ENCODE measurements at places on chromosomes 2 and 18. TPM values are rescaled to one million over a fixed set of nuclear protein-coding genes. Genes with fewer than 3 reads are reported as not detected.

DNA sequence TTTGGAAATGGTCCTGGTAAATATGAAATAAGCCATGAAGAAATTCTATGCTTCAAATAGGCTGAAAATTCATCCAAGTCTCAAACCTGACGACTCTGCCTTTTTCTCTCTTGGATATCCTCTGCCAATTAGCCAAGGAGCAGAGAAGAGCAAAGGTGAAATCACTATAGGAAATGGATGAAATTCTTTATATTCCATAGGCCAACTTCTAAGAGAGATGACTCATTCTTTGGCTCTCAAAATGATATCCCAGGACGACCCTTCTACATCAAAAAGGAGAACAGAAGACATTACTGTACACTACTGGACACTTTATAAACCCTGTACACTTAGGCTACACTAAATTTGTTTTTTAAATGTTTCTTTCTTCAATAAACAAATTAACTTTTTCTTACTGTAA lies 22.7 kb downstream of the PDE1A start:
- no peak for DNase-seq

DNA sequence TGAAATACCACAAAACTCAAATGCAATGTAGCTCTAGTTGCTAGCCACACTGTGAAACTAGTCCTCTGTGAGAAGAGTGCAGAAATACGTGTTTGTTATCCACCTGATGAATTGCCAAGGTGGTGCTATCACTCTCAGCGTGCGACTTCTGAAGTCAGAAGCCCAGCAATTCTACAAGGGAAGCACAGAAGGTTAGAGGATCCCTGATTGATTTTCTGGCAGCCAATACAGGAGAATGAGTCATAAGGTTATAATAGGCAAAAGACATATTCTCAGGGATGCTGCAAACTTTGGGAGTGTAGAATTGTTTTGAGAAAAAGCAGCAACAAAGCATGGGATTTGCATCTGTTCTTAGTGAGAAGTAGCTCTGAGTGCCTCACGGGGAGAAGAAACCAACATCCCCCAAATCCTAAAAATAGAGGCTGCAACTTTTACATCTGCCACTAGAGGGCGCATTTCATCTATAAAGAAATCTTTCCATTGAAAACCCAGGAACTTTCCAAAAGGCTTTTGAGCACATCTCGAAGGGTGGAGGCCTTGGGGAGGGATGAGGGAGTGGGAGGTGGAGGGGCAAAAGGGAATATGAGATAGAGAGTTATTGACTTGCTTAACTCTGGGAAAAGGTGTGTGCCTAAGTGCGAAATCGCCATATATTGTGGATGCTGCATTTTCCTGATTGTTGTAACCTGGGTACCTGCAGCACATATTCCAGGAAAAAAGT lies 78.0 kb downstream of the TMEM182 start:
- DNase-seq: peak; percentile 89

DNA sequence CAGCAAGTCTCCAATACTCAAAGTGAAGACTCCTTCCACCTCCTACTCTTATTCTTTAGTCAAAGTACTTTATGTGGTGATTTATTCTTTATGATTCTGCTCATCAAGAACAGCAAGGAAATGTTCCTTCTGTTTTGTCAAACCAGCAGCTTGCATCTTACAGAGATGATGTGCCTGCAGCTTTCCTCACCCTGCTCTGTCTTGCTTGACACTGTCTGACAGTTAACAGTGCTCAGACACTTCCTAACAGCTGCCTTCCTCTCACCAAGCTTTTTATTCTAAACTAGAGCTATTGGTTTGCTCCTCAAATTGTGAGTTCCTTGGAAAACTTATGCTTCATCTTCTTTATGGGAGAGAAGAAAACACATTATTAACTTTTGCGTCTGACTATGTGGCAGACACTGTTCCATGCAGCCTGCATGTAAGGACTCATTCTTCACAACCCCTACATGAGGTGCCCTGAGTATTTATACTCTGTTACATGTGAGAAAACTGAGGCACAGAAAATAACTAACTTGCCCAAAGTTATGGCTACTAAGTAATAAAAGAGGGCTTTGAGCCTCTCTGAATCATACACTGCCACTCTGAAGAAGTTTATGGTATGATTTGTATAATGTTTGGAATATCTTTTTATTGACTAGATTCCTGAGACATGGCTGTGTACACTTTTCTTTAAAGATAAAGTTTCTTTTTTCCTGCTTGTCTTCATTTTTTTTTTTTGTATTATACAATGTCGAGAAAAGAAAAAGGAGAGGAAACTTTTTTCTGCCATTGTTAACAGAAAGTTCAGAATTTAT lies 723.3 kb upstream of the DDX18 start:
- no peak for DNase-seq

The OSR1 gene
- total RNA-seq: not detected

The NT5DC4 gene
- total RNA-seq: not detected

DNA sequence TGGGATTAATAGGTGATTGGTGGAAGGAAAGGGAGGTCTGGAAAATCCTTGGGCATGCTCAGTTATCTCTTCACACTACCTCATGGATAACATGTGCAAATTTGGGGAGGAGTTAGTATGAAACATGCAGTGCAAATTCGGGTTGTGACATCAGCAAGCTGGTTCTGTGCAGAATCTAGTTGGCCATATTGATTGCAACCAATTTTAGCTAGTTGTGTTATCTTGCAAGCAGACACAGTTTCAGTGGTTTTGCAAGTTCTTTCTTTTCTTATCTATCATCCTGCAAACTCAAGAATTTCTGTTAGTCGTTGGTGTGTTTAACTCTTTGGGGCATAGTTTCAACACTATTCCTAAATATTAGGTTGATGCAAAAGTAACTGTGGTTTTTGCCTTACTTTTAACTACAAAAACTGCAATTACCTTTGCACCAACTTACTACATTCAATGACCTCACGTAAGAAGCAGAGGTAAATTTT lies 135.4 kb downstream of the PTH2R start:
- DNase-seq: no peak

- DNase-seq: peak; percentile 33
Measured at GRCh38 chr2:98903767-98904485, 32.1 kb downstream of the CRACDL start.

GRCh38 chr2:41917587-41917986 lies 130.2 kb upstream of the PKDCC start:
- no peak for DNase-seq

The CTAGE1 gene
- not detected for total RNA-seq

DNA sequence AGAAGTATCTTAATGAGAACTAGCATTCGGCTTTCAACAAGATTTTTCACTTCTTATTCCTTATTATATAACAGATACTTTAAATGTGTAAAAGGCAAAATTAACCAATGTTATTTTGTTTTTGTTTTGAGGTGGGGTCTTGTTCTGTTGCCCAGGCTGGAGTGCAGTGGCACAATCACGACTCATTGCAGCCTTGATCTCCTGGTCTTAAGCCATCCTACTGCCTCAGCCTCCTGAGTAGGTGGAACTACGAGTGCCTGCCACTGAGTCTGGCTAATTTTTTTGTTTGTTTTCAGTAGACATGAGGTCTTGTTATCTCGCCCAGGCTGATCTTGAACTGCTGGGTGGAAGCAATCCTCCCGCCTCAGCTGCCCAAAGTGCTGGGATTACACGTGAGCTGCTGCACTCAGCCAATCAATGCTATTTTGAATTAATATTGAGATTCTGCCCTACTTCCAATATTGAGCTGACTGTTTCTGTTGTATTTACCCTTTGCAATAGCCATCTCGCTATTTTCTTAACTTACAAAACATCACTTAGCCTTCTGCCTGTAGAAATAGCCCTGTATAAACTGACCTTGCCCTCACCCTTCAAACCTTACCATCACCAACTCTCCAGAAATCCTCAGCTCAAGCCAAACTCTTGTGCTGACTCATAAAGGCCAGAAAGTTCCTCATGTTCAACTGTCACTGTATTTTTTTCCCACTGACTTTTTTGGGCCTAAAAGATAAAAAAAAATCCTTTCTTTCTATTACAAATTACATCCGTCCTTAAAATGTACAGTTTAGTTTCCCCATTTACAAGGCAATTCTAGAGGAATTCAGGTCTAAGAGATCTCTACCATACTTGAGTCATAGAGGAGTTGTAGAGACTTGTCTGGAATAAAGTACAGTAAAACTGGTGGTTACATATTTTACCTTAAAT lies 94.3 kb downstream of the OLA1 start:
- no peak for DNase-seq

DNA sequence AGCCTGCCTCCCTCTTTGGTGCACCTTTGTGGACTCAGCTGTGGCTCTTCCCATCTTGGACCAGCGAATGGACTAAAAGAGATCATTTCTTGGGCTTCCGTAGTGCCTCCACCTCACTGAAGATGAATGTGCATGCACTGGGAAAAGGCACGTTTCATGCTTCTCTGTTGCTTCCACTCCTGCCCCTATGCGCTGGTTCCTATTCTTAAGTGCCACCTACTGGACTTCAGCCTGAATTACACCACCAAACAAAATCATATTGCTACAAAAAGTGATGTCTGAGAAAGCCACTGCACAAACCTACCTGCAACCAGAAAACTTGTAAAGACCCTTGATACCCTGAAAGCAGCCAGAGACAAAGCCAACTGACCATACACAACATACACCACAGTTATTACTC lies 695.6 kb downstream of the TSN start:
- peak; percentile 62 for DNase-seq

DNA sequence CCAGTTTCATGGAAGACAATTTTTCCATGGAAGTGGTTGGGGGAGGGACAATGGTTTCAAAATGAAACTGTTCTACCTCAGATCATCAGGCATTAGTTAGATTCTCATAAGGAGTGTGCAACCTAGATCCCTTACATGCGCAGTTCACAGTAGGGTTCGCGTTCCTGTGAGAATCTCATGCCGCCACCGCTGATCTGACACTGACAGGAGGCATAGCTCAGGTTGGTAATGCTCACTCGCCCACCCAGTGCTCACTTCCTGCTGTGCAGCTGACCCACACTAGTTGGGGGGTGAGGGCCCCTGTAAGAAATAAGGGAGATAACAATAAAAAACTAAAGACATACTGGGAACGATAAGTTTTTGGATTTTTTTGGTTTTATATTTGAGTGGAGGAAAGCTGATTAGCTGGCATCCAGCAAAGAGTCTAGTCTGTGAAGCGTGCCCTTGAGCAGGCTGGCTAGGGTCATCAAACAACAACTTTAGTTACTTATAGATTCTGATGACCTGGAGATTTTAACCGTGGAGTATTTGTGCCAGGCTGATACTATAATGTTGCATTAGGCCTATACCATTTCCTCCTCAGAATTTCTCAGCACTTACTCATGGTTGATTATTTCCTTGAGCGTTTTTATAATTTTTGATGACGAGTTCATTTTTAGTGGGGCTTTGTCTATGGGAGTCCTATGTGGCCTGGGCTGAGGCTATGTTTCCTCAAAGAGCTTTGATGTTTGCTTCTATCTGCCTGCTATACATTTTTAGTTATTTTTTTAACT lies 6.3 kb upstream of the MCFD2 start:
- no peak for DNase-seq
